ENCODE measurements at places on chromosomes 6 and 20.

DNA sequence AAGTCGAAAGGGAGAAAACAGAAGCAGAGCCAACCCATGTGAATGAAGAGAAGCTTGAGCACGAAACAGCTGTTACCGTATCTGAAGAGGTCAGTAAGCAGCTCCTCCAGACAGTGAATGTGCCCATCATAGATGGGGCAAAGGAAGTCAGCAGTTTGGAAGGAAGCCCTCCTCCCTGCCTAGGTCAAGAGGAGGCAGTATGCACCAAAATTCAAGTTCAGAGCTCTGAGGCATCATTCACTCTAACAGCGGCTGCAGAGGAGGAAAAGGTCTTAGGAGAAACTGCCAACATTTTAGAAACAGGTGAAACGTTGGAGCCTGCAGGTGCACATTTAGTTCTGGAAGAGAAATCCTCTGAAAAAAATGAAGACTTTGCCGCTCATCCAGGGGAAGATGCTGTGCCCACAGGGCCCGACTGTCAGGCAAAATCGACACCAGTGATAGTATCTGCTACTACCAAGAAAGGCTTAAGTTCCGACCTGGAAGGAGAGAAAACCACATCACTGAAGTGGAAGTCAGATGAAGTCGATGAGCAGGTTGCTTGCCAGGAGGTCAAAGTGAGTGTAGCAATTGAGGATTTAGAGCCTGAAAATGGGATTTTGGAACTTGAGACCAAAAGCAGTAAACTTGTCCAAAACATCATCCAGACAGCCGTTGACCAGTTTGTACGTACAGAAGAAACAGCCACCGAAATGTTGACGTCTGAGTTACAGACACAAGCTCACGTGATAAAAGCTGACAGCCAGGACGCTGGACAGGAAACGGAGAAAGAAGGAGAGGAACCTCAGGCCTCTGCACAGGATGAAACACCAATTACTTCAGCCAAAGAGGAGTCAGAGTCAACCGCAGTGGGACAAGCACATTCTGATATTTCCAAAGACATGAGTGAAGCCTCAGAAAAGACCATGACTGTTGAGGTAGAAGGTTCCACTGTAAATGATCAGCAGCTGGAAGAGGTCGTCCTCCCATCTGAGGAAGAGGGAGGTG is 38.7 kb downstream of the ZBTB2 start:
- no peak for ATAC-seq

- no peak for ATAC-seq
Observed at GRCh38 chr20:56621730-56622129, 7.4 kb upstream of the TFAP2C start.

GRCh38 chr20:45087097-45087790 is 13.7 kb downstream of the KCNS1 start:
- peak; percentile 11 for ATAC-seq

- ATAC-seq: no peak
Observed at GRCh38 chr6:18488004-18488403, 100.9 kb downstream of the RNF144B start.

DNA sequence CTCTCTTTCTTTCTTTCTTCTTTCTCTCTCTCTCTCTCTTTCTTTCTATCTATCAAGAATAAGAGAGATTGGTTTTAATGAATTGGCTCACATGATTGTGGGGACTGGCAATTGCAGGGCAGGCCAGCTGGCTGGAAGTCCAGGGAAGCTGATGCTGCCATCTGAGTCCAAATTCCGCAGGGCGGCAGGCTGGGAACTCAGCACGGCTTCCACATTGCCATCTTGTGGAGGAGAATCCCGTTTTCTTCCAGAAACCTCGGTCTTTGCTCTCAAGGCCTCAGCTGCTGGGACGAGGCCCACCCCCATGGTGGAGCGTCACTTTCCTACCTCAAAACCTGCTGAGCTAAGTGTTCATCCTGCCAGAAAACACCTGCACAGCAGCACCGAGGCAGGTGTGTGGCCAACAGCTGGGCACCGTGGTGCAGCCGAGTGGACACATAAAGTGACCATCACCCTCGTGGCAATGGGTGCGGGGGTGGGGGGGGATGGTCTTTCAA is 58.8 kb upstream of the SLCO4A1 start:
- no peak for ATAC-seq

- ATAC-seq: no peak
Observed at GRCh38 chr6:41286544-41287346, at the start of gene TREM1. TREM1 (minus strand) TSS chr6:41286682; CDS start chr6:41286655, 27 bp downstream.

GRCh38 chr6:33057222-33058150 is 16.0 kb downstream of the HLA-DPA1 start:
- ATAC-seq: no peak

- no peak for ATAC-seq
Observed at GRCh38 chr20:20079102-20079784, 26.9 kb downstream of the CFAP61 start.

DNA sequence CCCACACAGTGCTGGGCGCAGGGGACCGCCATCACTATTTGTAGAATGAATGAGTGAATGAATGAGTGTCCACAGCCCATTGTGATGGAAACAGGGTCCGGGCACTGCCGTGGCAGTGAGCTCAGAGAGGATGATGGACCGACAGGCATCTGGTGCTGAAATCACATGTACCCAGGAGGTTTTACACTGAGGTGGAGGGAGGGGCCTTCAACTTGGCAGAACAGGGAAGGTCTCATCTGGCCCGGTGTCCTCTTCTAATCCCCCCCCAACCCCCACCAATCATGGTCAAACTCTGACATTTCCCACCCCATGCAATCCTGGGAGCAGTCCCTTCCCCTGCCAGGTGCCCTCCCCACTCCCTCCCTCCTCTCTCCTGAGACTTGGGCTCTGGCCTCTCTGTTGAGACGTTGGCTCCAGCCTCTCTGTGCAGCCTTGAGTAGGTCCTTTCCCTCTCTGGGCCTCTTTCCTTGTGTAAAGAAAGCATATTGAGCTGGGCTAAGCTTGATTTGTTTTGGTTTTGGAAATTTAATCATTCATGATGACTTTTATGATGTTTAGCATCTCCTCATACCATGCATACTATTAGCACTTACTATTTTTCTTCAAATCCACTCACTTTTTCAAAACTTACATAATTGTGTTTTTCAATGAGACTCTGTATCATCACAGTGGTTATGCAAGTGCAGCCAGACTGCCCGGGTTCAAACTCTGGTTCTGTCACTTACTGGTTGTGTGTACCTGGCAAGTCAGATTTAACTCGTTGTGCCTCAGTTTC is 10.8 kb downstream of the KIAA1755 start:
- ATAC-seq: no peak

GRCh38 chr20:62025832-62026563 is 39.7 kb downstream of the TAF4 start:
- no peak for ATAC-seq

GRCh38 chr6:108557494-108558371 is 3.0 kb upstream of the FOXO3 start:
- ATAC-seq: no peak

DNA sequence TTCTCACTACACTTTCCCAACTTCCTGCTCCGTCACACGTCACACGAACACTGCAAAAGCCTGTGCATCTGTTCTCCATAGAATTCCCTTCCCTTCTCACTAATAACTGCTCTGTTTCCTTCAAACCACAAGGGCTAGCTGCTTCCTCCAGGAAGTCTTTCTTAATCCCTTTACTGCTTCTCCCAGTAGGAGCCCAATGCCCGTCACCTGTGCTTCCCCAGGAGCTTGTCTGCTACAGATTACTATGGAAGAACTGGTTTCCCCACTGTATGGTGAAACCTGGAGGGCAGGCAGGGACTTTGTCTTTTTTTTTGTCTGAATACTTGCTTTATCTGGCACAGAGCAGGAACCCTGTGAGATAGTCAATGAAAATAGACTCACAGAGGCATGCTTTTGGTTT is 444.7 kb upstream of the MAP3K7 start:
- ATAC-seq: no peak

DNA sequence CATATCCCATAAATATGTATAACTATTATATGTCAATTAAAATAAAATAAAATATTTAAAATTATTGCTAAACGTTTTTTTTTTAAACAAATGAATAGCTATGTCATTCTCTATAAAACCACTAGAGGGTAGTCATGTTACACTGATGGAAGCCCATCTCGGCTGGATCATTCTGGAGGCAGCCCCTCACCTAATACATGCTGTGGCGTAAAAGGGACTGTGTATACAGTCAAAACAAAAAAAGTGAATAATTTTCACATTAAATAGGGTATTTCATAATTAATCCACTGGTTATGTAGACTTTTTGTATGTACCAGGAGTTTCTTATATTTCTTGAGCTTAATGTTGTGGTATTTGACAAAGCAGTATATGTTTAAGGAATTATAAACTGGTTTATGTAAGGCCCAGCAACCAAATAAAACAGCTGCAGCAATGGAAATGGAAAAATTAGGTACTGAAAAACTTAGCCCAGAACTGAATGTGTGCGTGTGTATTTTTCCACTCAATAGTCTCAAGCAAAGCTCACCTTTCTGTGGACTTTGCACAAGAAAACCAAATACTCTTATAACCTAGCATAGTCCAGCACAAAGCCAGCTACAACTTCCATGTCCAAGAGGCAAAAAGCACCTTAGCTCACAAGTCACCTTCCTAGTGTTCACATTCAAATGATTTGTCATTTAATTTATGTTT is 81.7 kb downstream of the COL9A1 start:
- ATAC-seq: peak; percentile 63

DNA sequence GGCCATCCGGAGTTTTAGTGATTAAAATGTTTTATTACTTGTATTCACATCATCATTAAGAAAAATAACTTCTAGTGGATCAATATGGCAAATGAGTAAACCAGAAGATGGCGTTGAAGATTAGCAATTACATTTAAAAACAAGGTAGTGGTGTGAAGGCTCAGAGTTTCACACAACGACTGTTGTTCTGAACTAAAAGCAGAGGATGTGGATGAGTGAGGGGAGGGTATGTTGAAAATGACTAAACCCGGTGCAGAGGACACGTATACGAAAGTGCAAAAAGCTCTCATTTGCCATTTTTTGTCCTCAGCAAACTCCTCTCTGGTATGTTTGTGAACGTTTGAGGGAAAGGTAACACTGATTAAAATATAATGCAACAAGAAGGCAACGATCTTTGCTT is 1.9 kb upstream of the IRF4 start:
- no peak for ATAC-seq

- no peak for ATAC-seq
Observed at GRCh38 chr6:20434766-20435165, 33.1 kb downstream of the E2F3 start.

DNA sequence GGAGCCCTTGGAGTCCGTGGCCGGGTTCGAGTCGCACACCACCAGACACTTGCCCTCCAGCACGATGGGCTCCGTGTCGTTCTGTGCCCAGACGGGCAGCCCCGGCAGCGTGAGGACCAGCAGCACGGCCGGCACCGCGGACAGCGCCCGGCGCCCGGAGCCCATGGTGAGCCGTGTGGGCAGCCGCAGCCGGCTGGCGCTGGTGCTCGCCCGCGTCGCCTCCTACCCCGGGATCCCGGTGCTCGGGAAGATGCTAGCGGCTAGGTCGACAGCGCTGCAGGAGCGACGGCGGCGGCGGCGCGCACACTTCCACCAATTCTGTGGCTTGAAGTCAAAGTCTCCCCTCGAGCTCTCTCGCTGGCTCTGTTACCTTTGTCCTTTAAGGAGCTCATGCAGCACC is 1.3 kb downstream of the CBLN4 start:
- ATAC-seq: no peak

DNA sequence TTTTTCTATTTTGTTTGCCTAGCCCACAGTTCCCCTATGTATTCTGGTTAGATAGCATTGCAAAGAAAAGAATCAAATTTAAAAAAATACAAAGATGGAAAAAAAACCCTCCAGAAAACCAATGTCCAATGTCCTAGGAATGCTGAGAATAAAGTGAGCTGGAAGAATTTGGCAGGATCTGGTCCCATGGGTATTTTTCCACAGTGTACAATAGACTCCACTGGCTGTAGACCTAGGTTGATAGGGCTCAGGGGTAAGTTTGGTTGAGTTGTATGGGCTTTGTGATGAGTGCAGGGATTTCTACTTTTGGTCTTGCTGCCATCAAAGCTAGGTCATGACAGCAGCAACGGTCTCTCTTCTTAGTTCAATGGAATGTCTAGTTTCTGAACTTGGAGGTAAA is 41.5 kb downstream of the SLC22A2 start:
- ATAC-seq: no peak

DNA sequence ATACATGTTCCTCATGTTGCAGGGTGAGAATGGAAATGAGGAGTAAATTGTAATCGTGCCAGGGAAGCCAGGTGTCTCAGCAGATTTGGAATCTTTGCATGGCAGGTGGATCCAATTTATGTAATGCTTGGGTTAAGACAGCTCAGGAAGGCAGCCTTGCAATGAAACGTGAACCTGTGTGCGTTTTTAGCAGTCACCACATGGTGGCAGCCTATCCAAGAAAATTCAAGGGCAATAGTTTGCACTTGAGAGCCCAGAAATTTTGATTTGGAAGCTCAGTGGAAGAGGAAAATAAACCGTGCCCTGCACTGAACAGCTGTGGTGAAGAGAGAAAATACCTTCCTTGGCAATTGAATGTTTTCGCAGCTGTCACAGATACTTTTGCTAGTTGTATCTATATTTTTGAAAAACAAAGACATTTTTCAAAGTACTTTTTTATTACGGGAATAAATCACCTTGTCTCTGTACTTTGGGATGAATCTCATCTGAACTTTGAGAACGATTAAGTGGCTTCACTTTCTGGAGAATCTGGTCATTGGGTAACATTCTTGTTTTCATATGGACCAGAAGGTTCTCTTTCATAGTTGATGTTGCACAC is 26.5 kb downstream of the MTHFD1L start:
- peak; percentile 87 for ATAC-seq

GRCh38 chr20:9149796-9150195 is 80.9 kb downstream of the PLCB4 start:
- ATAC-seq: no peak

DNA sequence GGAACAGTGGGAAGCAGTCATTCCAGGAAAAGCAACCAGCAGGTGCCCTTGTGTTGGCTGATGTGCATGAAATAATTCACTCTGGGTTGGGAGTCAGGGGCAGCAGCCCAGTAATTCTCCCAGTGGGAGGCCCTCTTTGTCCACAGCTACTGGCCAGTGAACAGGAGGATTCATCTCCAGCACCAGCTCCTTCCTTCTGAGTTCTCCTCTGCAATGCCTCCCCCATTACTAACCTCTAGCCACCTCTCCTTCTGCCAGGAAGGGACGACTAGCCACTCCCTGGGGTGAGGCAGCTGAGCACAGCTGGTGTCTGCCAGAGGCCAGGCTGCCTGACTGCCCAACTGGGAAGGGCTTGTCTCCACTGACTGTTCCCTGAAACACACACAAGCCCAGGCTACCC is 12.5 kb upstream of the R3HDML start:
- ATAC-seq: no peak

DNA sequence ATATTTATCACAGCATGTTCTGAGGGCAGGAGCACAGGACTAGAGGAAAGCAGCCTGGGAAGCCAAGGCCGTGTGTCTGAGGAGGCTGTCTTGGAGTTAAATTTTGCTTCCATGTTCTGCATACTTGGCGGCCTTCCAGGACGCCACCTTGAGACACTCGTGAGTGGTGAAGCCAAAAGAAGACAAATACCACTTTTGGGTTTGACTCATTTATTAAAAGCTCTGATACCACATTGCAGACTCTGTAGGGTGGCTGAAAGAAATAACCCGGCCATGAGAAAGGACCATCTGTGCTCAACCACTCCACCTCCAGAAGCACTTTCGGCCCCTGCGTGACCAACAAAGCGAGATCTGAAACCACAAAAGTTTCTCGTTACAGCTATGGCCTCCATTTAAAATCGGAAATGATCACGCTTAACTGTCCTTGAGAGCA is 120.0 kb downstream of the TMEM242 start:
- no peak for ATAC-seq

Data from SK-N-SH treated with all-trans-retinoic acid at 6 μM for 48 hours (cell line).